ENCODE measurements at places on chromosomes 6 and 20.

DNA sequence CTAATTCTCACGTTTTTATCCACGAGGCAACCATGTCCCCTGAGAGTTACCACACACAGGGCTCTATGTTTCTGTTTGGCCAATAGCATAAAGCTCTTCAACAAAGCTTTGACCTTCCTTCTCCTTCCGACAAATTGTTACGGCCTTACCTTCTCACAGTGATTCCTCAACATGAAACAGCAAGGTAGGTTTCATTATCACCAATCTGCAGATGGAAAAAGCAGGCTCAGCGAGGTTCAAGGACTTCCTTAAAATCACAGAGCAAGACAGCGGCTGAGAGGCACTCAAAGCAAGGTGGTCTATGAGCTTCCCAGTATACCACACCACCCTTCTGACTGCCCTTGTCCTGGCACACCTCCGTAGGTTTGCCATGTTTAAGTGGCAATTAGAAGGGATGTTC lies 360.0 kb downstream of the CD83 start:
- no peak for DNase-seq

DNA sequence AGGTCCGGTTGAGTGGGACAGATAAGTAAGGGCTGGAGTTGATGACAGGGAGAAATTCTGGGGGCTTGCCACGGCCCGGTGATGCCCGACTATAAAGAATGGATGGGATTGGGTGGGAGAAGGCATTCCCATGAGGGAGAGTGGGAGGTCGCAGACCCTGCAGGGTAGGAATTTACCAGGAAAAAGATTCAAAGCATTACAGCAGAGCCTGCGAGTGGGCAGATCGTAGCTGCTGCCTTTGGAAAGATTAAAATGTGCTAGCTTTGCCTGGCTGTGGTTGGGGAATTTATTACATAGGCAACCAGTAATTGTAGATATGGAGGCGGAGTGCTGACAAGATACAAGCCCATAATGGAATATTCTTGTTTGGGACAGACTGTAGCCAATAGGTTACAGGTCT lies 49.5 kb downstream of the KDM1B start:
- no peak for DNase-seq

- no peak for DNase-seq
Observed at GRCh38 chr6:130682066-130682465, 145.1 kb upstream of the SMLR1 start.

DNA sequence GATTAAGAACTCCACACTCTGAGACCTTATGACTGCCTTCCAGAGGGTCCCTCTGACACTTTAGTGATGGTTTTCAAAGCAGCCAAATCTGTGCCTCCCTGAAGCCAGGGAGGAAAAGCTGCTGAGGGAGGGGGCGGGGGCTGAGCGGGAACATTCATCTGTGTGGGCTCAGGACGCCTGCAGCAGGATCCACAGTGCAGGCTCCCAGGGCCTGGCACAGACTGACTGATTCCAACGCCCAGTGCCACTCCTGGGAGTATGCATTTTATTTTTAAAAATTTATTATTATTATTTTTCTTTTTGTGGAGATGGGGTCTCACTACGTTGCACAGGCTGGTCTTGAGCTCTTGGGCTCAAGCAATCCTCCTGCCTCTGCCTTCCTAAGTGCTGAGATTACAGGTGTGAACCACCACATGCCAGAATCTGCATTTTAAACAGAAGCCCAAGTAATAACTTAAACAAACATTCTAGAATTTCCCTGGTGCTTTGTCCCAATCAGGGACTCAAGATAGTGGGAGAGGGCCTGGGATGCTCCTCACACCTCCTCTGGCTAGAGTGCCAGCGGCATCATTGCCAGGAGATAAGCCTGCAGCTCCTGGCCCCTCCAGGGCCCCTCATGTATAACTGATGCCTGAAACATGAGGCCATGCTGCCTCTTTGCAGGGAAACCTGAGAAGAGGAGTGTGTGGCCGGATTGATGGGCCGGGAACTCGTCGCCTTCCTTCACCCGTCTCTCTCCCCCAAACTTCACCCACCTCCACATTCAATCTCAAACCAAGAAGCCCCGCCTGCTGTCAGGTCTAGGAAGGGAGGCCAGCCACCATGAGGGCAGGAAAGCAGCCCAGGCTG lies 438 bp upstream of the TMC2 start:
- no peak for DNase-seq

- DNase-seq, result no peak
Observed at GRCh38 chr6:347951-348859, 43.3 kb upstream of the IRF4 start.
